Activated CD4-positive, alpha-beta memory T cell treated with anti-CD3 and anti-CD28 coated beads, Interleukin-2, amount 10 ng/mL, durations not matched to agents 7 days and 5 days (primary cell): ENCODE measurements at places on chromosomes 13 and 19. TPM values are rescaled to one million over a fixed set of nuclear protein-coding genes. Genes with fewer than 3 reads are reported as not detected.

RDH8 gene
- total RNA-seq = not detected

KLK6 gene
- not detected for total RNA-seq

C19orf67 gene
- total RNA-seq = 0.35 TPM

DYRK1B gene
- 13.8 TPM for total RNA-seq

DNA sequence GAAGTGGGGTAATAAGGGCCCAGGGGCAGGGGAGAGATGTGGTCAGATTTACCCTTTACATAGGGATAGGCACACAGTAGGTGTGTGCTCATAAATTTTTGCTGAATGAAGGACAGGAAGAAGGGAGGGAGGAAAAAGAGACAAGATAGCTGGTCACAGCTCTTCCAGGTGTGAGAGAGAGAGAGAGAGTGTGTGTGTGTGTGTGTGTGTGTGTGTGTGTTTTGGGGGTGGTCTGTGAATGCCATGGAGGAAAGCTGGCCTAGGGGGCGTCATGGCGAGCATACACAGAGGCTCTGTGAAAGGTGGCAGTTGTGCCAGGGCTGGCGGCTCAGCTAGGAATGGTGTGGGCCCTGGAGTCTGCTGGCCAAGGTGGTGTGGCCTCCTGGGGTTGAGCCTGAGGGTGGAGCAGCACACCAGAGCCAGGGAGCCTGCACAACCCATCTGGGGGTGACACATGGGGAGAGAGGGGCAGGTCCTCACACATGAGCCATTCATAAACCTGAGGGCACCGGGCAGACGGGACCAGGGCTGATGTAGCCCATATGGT lies 6.0 kb upstream of the PRX start:
- no peak for DNase-seq

GRCh38 chr19:40035996-40036395 lies 20.0 kb downstream of the ZNF780B start:
- DNase-seq = no peak

GRCh38 chr19:38383743-38384142 lies 4.1 kb downstream of the GGN start:
- DNase-seq = no peak

- no peak for DNase-seq
These were observed 5.6 kb upstream of the ADM5 start for GRCh38 chr19:49683814-49684250.
